ENCODE measurements at places on chromosomes 2 and 18.

DNA sequence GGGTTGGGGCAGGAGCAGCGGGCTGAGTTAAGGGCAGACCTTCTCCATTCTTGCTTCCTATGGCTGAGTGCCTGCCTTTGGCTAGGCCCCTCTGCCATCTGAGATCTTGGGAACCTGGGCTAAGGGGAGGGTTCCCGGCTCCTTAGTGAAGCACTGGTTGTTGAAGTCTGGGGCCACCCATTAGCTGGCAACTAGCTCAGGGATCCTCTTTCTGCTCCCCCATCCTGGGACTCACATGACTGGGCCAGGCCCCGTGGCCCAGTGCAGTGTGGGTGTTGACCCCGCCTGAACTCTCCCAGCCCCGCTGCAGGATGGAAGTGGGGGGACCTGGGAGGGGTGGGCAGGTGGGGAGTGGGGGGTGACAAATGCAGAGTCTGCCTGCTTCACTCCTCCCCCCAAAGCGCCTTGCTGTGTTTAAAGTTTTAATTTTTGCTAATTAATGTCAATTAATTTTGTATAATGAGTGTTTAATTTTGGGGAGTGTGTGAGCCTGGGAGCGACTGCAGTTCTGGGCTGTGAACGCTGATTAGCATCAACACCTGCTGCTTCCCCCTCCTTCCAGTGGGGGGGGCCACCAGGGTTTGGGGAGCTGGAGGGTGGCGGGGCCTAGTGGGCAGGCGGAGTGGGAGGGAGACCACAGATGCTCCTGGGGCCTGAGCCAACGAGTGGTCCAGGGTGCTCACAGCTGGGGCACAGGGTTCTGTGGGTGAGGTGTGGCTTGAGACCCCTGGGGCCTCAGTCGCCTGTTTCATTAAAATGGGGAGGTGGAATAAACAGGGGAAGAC is 55.2 kb downstream of the EMX1 start:
- no peak for DNase-seq

DNA sequence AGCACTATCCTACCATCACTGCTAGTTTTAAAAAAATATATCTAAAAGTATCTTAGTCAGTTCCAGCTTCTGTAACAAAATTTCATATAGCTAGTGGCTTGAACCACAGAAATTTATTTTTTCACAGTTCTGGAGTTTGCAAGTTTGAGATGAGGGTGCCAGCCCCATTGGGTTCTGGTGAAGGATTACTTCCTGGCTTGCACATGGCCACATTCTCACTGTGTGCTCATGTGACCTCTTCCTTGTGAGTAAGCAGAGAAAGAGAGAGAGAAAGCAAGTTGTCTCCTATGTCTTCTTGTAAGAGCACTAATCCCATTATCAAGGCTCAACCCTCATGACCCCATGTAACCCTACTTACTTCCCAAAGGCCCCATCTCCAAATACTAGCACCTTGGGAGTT is 158.9 kb downstream of the DOK6 start:
- DNase-seq = no peak

GRCh38 chr2:86673011-86673410 is 47.1 kb upstream of the RMND5A start:
- DNase-seq = no peak

DNA sequence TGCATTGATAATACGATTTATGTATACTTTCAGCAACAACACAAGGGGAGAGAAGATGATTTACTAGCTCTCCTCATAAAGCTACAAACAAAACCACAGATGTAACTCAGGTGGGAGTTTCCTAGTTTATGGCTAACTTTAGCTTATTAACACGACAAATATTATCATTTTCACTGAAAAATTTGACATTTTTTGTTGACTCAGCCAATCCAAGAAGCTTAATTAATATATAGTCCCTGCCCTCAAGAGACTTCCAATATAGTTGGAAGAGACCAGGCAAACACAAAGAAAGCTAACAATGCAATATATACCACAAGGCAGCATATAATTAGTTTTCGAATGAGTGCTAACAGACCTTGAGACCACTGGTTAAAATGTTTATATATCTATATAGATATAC is 775 bp downstream of the WDR12 start:
- no peak for DNase-seq

- no peak for DNase-seq
These were observed 1266.8 kb upstream of the TMEFF2 start for GRCh38 chr2:193461431-193461934.

GRCh38 chr2:150476809-150477302 is 10.6 kb downstream of the RND3 start:
- no peak for DNase-seq

DNA sequence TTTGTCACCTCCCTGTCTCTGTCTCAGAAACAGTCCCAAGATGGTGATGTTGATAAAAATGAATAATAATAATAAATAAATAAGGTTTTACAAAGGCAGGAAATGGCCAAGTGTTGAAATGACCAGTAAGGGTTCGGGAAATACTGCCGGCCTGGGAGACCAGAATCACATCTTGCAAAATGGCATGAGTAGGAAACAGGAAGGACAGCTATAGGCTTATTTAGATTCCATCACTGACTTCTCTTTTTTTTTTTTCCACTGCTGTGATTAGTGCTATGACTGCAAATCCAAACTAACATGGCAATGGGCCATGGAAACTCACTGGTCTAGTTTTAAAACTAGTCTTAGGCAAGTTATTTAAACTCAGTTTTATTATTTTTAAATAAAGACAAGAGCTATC is 60.6 kb downstream of the SCN1A start:
- no peak for DNase-seq

- DNase-seq = no peak
These were observed 16.2 kb upstream of the SSB start for GRCh38 chr2:169782513-169782912.

- peak; percentile 96 for DNase-seq
These were observed 122.7 kb downstream of the COL6A3 start for GRCh38 chr2:237291138-237291792.

DNA sequence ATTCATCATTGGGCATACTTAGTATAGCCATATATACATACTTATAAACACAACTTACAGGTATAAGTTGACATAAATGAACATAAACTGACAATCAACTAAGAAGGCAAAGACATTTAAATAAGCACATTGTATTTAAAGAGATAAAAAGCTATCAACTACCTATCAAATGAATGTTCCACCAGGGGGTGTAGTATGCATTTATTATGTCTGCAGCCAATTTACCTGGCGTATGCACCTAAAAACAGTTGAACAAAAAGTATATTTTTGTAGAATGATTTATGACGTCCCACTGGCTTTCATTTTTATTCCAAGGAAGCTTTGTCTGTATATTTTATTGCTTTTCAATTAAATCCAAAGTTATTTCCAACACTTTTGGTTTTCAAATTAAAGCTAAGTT is 323.5 kb downstream of the AFF3 start:
- DNase-seq = peak; percentile 20

Measured in eye (tissue), 1 donor.